ENCODE measurements at places on chromosomes 6 and 20.

GRCh38 chr6:79672631-79673111 lies 41.5 kb downstream of the SH3BGRL2 start:
- DNase-seq, result no peak

DNA sequence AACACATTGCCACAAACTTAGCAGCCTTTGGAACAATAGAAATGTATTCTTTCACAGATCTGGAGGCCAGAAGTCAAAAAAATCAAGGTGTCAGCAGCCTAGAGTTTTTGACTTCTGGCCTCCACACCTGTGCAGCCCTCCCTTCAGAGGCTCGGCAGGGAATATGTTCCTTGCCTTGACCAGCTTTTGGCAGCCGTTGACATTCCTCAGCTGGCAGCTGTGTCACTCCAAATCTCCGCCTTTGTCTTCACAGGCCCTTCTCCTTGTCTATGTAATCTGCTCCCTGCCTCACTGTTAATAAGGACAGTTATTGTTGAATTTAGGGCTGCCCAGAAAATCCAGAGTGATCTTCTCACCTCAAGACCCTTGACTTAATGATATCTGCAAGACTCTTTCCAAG lies 17.2 kb upstream of the AHI1 start:
- DNase-seq, result no peak

DNA sequence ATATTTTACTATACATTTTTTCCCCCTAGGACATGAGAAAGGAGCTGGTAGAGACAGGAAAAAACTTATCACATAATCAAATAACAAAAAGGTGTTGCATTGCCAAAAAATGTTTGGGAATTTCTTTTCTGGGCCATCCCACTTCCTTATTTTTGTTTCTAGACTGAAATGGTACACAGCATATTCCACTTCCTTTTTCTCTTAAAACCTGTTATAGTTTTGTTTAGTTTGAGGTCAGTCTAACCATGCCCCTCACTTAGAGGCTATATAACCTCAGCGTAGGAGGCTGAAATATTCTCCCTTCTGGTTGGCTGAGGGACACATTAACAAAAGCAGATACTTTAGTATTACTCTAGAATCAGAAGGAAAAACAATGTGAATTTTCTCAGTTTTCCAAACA lies 323.9 kb downstream of the GJA1 start:
- DNase-seq, result no peak

DNA sequence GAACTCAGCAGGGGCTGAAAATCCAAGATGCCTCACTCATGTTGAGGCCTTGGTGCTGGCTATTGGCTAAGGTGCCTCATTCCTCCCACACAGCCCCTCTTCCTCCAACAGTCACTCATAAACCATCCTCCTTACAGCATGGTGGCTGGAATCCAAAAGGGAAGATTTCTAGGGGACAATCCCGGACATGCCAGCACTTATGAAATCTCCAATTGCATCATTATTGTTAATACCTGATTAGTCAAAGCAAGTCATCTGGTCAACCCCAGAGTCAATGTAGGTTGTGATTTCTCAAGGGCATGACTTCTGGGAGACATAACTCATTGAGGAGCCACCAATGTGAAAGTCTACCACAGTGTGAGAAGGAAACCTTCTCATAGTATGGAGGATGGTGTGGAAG lies 506.6 kb upstream of the NOX3 start:
- DNase-seq, result no peak

GRCh38 chr6:29792123-29793035 lies 35.2 kb upstream of the HLA-G start:
- peak; percentile 32 for DNase-seq

DNA sequence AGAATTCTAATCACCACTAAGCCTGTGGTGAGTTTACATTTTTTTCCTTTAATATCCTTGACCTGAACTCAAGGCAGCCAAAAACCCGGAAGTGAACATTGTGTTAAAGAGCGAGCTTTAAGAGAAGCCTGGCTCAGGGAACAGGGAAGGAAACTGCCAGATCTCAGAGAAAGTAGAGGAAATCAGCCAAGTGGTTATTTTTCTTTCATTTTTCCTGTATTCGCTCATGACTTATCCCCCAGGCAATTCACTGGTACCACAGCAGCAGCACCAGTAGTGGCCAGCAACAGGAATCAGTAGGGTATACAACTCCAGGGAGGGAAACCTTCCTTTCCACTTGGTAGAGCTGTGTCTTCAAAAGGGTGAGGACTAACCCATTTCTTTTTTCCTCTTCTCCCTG lies 89.6 kb upstream of the HMGCLL1 start:
- peak; percentile 72 for DNase-seq

DNA sequence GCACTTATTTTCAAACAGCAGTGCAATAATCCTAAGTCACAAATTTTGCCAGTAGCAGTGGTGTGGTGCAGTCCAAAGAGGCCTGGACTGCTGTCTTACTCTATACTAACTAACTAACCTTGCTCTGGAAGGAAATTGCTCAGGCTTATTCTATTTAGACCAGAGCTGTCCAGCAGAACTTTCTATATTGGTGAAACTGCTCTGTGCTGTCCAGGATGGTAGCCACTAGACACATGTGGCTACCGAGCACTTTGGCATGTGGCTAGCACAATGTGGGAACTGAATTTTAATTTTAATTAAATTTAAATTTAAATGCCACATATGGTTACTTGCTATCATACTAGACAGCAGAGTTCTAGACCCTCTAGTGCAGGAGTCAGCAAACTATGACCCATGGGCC lies 27.1 kb upstream of the FBXO9 start:
- DNase-seq, result no peak

GRCh38 chr6:104771258-104771832 lies 88.4 kb downstream of the HACE1 start:
- DNase-seq, result peak; percentile 41

GRCh38 chr6:44665143-44665542 lies 277.6 kb downstream of the CDC5L start:
- DNase-seq, result no peak

DNA sequence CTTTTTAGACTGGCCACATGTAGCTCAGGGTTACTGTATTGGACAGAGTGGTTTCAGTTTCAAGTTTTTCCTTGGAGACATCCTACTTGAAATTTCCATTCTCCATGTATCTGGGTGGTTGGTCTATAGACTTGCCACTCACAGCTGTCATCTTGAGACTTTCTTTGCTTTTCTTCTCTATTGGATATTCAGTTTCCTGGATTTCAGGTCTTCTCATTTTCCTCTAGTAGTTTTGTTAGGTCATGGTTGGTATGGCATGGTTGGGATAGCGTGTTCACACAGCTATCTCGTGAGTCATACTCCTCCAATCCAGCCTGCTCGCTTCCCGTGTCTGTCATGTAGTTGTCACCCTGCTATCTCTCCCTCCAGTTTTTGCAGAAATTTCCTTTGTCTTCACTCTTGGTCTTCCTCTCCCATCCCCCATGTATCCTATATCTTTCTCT lies 48.3 kb downstream of the PTPN1 start:
- DNase-seq, result no peak

DNA sequence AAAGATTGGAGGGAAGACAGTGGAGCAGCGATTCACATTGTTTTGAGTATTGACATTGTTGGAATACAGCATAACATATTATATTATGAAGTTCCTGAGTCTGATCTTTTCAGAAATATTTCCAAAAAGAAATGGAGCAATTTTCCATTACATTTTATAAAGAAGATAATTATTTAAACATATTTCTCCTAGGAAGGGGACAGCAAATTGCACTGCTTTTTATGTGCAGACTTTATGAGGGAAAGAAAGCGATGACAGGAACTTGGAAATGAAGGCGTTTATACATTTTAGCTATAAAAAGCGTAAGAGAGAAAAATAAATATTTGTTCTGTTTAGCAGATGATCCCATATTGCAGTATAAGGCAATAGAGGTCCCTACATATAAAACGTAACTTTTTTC lies 117.0 kb upstream of the EDN1 start:
- peak; percentile 70 for DNase-seq

DNA sequence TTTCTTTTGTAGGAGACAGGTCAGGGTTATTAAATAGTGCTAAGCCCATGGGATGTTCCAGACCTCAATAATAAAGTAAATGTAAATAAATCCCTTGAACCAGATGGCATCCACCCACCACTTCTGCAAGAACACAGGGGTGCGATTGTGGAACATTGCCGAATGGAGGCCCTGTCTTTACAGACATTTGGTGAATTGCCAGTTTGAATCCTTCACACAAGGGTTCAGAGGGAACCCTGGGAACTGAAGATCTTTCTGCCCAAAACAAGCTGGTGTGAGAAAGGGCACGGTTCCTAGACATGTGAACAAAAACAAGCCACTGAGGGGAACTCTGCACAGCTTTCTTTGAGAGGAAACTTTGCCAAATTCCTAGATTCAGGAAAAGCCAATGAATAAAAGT lies 30.2 kb upstream of the RNF8 start:
- DNase-seq, result peak; percentile 48

DNA sequence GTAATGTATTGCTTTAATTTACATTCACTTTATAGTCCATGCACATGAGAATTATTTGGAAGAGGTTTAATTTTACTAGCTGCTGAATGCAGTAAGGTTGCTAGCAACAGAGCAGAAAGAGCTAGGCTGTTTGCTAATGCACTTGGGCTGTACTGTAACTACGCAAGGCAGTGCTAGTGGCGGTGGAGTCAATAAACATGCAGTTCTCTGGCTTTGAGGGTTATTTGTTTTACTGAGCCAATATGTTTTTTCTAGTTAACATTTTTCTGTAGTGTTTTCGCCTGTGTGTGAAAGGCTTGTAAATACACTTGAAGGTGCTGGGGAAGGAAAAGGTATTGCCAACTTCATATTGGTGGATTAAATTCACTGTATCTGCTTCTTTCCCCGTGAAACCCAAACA lies 112.8 kb downstream of the BTBD3 start:
- DNase-seq, result no peak

DNA sequence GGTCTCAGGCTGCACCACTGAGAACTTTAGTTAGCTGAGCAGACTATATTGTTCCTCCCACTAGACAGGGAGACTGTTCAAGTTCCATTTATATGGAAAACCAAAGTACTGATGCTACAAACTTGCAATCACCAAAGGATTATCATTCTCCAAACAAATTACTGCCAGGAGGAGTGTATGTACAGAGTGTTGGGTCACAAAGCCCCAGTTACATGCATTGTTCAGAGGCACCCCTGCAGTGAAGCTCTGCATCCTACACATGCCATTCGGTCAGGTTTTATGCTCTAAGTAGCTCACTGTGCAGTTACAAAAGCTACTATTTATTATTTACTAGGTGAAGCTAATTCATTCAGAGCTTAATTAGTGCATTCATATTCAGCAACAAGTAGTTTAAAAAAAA lies 75.8 kb downstream of the SMLR1 start:
- no peak for DNase-seq

DNA sequence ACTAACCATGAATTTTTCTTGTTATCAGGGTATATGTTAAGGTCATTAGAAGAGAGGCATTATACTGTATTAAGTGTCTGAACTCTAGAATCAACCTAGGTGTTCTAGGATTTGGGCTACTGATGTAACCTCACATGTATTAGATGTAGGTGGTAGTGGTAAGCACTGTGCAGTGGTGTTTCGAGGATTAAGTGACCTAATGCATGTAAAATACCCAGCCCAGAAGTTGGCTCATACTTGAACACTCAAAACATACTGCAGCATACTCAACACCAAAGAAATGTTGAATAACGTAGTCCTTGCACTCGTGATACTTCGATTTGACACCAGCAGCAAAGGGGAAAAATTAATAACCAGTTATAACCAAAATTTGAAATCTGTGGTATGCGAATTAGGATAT lies 48.7 kb downstream of the QKI start:
- no peak for DNase-seq

GRCh38 chr20:48815537-48815936 lies 12.3 kb downstream of the PREX1 start:
- DNase-seq, result no peak

GRCh38 chr20:11098888-11099287 lies 425.1 kb upstream of the JAG1 start:
- no peak for DNase-seq

DNA sequence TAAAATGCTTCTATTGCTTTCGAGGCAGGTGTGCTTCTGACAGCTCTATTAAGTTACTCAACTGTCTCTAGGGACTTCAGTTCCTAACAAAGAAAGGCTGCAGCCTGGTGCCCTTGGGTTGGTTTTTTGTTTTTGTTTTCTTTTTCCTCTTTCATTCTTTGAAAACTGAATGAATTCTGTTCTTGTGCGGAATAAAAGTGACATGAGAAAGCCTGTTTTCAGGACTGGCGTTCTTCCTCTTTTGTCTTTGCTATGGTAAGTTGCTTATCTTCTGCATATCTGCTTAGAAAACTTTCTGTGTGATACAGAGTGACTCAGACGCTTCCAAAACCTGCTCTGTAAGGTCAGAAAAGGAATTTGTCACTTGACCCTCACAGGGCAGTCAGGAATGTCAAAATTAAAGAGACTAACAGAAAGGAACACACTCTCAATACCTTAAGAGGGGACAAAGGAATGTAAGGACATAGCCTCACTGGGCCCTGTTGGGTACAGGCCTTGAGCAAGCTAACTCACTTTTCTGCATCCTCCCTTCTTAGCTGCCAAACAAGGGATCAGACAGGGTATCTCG lies 56.2 kb upstream of the NHSL1 start:
- DNase-seq, result no peak

DNA sequence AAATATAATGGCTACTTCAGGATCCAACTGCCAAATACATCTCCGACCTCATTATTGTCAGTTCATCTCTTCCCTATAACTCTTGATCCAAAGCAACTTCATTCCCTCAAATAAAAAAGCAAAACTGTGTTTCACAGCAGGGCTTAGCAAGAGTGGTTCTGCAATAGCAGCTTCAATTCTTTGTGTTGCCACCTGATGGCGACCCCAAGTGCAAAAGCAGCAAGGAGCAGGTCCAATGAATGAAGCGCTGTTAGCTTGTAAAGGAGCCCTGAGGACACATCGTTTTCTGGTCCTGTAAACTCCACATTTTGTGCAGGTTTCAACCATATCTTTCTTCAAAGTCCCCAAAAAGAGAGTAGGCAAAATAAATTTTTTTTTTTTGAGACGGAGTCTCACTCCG lies 19.6 kb downstream of the RTN4IP1 start:
- DNase-seq, result peak; percentile 38

DNA sequence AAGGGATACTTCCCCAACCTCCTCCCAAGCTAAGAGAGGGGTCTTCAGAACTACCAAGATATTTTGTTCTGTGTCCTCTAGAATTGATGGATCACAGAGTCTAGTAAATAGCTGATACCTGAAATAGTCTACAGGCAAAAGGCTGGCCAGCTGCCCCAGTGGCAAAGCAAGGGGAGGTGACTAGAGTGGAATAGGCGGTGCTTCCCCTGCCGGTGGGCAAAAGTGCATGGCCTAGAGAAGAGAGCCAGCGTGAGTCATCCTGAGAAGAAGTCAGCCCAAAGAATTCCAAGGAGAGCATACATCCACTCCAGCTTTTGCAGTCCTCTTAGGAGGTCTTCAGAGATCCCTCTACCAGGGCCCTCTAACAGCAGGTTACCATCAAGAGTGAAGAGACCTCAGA lies 14.7 kb downstream of the DPPA5 start:
- no peak for DNase-seq

GRCh38 chr6:24798740-24799540 lies at the start of gene ARMH2:
Gene ARMH2, minus strand, starts transcription at chr6:24798917. Its CDS starts 60 bp downstream, at chr6:24798857.
- no peak for DNase-seq

All from muscle of back (tissue), 13 donors.